Naive thymus-derived CD8-positive, alpha-beta T cell (primary cell): ENCODE measurements at places on chromosomes 1 and 21.

- DNase-seq: no peak
Observed at GRCh38 chr1:201538612-201539551, at the start of gene NAV1. Gene NAV1, plus strand, starts transcription at chr1:201539127. Its CDS starts 83,758 bp downstream, at chr1:201622885.

- DNase-seq: no peak
Observed at GRCh38 chr1:196063294-196063693, 544.9 kb downstream of the KCNT2 start.

DNA sequence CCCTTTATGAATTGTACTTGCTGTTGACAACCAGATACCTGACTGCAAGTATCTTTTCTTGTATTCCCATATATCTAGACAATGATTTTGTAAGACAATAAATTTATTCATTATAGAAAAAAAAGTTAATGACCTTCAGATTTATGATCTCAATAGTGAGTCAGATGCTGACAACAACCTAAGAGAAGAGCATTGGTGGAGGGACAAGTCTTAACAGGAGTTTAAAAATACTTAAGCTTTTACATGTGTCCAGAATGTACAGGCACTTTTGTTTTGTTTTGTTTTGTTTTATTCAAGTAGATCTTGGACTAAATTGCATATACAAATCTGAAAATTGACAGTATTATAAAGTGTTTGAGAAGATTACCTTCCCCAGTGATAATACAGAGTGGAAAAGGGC lies 1544.6 kb upstream of the B3GALT2 start:
- no peak for DNase-seq

DNA sequence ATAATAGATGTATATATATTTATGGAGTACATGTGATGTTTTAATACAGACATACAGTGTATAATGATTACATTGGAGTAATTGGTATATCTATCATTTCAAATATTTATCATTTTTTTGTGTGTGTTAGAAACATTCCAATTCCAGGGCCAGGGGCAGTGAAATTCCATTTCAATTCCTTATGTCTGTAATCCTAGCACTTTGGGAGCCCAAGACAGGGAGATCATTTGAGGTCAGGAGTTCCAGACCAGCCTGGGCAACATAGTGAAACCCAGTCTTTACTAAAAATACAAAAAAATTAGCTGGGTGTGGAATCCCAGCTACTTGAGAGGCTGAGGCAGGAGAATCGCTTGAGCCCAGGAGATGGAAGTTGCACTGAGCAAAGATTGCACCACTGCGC lies 30.4 kb upstream of the PDC start:
- no peak for DNase-seq

- DNase-seq: no peak
Observed at GRCh38 chr1:54582566-54583306, 34.7 kb downstream of the ACOT11 start.

DNA sequence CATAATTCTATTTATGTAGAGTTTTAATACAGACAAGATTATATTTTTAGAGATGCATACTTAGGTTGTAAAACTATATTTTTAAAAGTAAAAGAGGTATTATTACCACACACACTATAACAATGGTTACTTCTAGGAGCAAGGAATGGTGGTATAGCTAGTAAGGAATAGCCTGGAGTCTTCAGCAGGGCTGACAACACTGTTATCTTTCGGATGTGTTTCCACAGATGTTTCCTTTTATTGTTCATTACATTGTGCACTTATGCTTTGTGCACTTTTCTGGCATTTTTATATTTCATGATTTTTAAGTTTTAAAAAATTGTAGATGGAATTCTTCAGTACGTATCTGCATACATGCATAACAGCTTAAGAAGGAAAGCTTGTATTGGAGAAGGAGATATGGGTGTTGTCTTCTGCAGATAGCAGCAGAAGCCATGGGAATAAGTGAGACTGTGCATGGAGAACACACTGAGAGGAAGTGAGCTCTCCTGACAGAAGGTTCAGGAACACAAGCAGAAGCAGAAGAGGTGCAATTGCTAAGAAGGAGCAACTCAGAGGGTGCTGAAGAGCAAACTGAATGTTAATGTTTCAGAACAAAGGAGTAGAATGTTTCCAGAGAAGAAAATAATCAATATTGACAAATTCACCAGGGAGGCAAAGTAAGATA lies 91.8 kb downstream of the UCHL5 start:
- no peak for DNase-seq

GRCh38 chr1:233038581-233038980 lies 88.2 kb downstream of the NTPCR start:
- no peak for DNase-seq

DNA sequence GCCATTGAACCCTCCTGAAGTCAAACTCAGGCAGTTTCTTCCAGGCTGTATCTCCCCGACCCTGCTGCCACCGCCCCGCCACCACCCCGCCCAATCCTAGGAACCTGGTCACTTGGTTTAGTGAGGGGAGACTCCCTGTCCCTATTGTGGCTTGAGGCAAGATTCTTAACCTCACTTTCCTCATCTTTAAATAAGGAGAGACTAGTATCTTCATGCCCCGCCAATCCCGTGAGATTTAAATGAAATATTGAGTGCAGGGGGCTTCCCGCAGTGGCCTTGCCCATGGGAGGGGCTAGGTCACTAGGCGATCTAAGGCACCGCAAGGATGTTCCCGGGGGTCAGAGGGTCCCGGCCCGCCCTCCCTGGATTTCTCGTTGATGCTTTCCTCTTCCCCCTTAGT lies 998 bp downstream of the KDF1 start:
- no peak for DNase-seq

DNA sequence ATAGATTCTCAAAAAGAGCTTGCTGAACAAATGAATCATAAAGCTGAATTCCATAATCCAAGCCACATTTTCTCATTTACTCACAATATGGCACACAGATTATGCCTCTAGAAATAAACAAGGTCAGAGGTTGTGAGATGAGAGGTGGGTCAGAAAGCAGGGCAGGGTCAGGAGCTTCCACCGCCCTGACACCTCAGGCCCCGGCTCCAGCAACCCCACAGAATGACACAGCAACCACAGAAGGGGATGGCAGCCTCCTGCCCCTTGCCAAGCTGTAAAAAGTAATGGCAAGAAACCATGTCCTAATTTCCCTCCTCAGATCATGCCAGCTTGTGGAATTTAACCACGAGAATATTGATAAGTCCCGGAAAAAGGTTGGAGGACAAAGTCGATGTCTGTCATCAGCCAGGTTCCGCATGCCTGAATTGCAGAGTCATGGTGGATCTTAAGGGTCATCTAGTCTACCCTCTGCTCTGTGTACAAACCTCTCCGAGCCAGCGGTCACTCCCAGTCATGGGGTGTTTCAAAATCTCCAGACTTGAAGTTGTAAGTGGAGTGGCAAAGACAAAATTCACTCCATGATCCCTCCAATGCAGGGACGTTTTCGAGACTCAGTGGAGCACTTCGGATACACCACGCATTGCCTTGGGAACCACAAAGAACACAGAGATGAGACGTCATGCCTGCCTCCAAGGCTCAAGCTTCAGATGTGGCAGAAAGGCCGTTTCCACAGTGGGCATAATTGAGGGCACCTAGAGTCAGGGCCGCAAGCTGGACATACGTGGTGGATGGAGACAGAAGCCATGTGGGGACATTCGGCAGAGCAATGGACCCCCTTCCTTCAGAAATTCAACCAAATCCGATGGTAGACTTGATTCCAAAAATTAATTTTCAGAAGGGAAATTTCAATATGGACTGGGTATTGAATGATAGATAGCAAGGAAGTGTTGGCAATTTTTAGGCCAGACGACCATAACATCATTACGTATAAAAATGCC lies 254.0 kb downstream of the TOMM20 start:
- DNase-seq: no peak

- no peak for DNase-seq
Observed at GRCh38 chr1:213572912-213573647, 414.7 kb upstream of the PROX1 start.

DNA sequence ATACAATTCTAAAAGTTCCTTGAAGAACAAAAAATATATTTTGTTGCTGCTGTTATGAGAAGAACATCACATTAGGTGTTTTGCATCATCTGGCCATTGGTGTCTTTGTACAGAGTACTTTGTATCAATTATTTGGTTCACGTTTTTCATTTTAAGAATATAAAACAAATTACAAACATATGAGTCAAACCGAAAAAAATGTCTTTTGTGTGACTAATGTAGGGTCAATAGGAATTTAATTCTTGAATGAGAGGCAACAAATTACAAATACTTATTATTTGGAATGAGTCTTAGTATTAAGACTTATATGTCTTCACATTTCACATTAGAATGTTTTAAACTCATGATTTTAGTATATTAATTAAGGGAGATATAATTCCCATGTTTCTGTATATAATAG lies 54.8 kb downstream of the NR5A2 start:
- no peak for DNase-seq

DNA sequence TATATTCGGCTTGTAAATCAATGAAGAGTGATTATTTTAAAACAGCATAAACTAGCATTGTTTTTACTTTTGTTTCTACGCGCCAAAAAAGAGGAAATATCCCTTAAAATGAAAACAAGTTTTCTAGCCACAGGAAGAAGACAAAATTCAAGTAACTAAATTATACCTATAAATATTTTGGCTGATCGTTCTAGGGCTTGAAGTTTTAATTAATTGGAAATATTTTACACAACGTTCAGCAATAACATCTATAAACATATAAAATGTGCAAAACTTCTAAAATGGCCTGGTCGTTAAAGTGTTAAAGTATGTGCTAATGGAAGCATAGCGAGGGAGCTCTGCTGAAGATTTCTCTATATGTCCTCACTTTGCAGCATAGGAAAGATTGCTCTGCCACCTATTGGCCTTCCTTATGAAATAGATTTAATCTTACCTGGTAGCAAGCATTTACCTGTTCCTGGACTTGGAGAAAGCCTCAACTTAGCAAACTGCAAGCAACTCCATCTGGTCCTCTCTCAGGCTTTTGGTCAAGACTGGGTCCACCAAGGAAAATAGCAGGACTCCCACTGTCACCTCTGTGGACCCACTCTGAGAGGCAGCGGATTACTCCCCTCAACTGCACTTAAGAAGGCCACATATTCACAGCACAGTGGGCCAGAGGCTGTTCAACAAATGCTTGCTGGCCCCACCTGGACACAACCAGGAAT lies 351.3 kb upstream of the RUNX1 start:
- DNase-seq: peak; percentile 62

DNA sequence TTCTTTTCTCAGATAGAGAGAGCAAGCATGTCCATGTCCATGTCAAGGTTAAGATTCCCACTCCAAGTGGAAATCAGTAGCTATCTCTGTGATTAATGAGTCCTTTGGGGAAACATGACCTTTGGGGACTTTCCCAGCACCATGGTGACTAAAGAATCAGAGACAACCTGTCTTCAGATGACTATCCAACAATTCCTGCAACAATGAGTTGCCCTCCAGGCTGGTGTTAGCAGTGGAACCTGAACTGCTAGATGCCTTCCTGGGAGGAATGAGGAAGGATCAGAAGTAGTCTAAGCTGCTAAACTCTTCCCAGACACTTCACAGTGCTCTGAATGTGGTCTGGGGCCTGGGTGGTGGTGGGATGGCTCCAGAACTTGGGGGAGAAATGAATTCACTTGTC lies 6.5 kb downstream of the S100A9 start:
- DNase-seq: no peak
